HS-27A (cell line): ENCODE measurements at places on chromosomes 7 and 10.

GRCh38 chr10:17588420-17588819 lies 28.8 kb downstream of the HACD1 start:
- no peak for DNase-seq

GRCh38 chr7:13240349-13240748 lies 552.9 kb downstream of the ARL4A start:
- DNase-seq: peak; percentile 33

GRCh38 chr10:78808286-78808685 lies 260.5 kb upstream of the ZMIZ1 start:
- no peak for DNase-seq

GRCh38 chr10:79380125-79380945 lies 33.1 kb downstream of the PPIF start:
- DNase-seq: no peak

DNA sequence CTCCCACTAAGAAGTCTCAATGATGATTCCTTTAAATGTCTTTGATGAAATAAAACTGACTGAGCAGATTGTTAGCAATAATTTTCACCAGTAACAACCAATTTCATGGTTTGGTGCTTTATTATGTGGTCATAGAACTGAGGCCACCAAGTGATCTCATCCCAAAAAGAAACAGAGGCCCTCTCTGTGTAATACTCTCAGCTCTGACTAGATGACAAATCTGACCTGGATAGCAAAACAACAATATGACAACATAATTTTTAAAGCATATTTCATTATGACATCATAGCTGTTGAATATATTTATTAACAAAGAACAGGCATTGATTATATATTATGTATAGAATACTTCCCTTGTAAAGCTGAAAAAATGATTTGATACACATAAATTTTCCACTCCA lies 5.9 kb downstream of the SEMA3E start:
- no peak for DNase-seq

DNA sequence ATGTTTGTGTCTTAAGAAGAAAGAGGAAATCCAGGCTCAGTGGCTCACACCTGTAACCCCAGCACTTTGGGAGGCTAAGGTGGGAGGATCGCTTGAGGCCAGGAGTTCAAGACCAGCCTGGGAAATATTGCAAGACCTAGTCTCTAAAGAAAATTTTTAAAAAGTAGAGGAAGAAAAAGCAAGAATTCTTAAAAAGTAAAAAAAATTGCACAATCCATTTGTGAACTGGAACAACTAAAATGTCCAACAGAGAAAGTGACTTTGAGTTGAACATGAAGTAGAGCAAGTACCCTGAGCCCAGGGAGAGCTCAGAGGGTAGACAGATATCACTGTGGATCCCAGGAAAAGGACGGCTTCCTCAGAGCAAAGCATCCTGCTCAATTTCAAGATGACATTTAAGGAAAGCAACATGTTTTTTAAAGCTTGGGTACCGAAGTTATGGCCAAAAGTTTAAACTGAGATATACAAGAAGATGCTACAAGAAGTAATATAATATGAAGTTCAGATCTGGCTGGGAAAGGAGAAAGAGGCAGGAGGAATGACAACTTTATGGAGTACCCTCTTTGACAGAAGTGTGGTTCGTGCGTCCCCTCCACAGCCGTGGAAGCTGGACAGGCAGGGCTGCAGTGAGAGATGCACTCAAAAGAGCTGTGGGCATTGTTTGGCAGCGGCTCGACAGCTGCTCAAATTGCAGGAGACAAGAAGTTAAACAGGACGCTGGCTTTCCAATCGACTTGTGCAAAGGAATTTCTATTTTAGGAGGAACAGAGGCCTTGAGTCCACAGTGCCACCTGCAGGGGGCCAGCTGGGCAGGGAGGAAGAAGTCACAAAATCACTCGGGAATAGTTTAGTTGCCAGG lies 201.3 kb downstream of the JCAD start:
- DNase-seq: no peak
